ENCODE measurements at places on chromosomes 7 and 10. TPM values are rescaled to one million over a fixed set of nuclear protein-coding genes. Genes with fewer than 3 reads are reported as not detected.

- DNase-seq: no peak
Measured at GRCh38 chr7:78746301-78746700, 707.2 kb downstream of the MAGI2 start.

- no peak for DNase-seq
Measured at GRCh38 chr7:101947899-101948298, 130.5 kb downstream of the CUX1 start.

GRCh38 chr7:107788216-107788615, 14.8 kb downstream of the SLC26A3 start:
- DNase-seq: no peak

GRCh38 chr10:20334559-20334958, 518.3 kb downstream of the PLXDC2 start:
- DNase-seq: no peak

GRCh38 chr7:48042216-48042615, 6.9 kb downstream of the C7orf57 start:
- no peak for DNase-seq

The HOXA2 gene
- 2.0 TPM for total RNA-seq

The MRLN gene
- not detected for total RNA-seq

The SCD gene
- 303 TPM for total RNA-seq

The IGFBP3 gene
- 338 TPM for total RNA-seq
